ENCODE measurements at places on chromosomes 11 and 22.

DNA sequence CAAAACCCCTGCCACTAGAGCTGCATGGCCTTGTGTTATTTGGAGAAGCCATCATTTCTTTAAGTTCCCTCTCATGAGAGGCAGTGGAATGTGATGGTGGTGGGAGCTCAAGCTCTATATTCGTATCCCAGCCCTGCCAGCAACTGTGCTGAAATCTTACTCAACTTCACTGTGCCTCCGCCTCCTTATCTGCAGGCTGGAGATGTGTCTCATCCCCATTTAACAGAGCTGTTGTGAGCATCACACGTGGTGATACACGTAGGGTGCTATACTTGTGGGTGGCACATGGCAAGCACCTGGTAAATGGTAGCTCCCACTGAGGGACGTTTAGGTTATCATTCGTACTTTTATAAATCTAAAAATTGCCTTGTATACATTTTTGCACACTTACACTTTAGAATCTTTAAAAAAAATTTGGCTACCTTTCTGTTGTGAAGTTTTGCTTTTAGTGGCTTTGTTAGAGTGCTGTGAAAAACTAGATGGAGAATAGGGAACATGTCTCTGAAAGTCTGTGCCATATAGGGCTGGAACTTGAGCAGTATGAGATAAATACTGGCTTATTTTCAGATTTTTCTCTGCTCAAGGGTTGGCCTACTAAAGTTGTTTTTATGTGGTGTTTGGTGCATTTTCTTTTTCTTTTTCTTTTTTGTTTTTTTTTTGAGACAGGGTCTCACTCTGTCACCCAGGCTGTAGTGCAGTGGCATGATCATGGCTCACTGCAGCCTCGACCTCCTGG lies 23.2 kb downstream of the TNRC6B start:
- DNase-seq: no peak

DNA sequence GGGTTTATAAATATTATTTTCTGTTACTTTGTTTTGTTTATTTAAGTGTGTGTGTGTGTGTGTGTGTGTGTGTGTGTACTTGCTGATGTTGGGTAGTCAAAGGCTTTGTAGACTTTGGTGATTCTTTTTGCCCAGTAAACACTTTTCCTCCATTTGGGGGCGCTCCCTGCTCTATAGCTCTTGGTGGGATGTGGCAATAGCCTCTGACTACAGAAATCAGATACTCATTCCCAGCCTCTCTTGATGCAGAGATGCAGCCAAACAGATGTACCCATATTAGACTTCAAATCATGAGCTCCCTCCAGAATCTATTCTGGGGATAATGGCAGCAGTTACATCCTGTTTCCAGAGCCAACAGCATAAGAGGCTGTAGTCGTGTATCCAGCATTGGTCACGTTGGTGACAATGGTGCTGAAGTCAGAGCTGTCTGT lies 33.4 kb upstream of the APOL5 start:
- no peak for DNase-seq

DNA sequence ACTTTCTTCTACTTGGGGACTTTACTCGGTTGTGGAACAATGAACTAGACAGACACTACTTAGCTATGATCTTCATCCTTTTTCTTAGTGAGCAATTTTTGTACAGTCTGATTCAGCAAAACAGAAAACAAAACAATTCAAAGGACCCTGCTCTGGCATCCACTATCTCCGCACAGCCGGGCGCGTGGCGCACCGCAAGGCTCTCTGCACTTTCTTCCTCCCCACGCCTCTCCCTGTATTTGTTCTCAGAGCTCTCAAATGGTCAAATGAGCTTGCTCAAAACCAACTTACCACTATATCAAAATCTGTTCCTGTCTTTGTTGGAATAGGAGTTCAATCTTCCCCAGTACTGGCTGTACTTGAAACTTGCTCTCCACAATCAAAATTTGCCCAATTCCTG lies 7.4 kb downstream of the EEF1G start:
- no peak for DNase-seq

GRCh38 chr11:119888119-119888518 lies 159.1 kb upstream of the NECTIN1 start:
- DNase-seq: no peak

GRCh38 chr11:114183044-114183511 lies 113.1 kb upstream of the NNMT start:
- DNase-seq: peak; percentile 46

- no peak for DNase-seq
Measured at GRCh38 chr11:29844701-29845379, 172.0 kb downstream of the KCNA4 start.

GRCh38 chr11:59706518-59707285 lies 6.9 kb downstream of the OR10V1 start:
- DNase-seq: no peak

GRCh38 chr11:134607963-134608750 lies 196.1 kb upstream of the B3GAT1 start:
- DNase-seq: no peak

- no peak for DNase-seq
Measured at GRCh38 chr11:130478204-130478701, 29.8 kb downstream of the ADAMTS15 start.

DNA sequence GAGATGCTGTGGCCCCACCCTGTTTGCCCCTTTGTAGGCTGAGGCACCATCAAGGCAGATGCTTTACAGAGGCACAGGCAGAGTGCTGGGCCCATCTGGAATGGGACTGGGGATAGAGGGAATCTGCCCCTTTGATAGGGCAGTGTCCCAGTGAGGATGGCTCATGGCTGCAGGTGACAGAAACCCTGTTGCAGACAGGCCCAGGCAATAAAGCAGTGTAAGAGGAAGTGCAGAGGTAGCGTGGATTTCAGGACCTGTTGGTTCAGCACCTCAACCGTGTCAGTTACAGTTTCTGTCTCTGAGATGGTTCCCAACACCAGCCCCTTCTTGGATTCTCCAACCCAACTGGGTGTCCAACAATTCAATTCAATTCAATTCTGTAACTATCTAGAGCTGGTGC lies 25.1 kb downstream of the PRDM11 start:
- DNase-seq: no peak

DNA sequence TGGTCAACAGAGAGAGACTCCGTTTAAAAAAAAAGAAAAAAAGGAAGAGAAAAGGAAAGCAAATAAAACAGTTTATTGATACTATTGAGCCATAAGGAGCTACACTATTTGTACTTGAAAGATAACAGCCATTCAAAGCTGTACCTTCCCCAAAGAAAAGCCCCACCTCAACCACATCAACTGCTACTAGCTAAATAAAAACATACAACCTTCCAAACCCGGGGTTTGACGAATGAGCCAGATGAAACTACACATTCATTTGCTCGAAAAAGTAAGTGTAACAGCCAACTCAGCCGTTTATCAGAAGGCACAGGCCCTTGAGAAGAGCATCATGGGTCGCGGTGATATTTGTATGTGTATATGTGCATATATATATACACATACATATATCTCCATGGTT lies 78.4 kb downstream of the SIK3 start:
- DNase-seq: no peak

DNA sequence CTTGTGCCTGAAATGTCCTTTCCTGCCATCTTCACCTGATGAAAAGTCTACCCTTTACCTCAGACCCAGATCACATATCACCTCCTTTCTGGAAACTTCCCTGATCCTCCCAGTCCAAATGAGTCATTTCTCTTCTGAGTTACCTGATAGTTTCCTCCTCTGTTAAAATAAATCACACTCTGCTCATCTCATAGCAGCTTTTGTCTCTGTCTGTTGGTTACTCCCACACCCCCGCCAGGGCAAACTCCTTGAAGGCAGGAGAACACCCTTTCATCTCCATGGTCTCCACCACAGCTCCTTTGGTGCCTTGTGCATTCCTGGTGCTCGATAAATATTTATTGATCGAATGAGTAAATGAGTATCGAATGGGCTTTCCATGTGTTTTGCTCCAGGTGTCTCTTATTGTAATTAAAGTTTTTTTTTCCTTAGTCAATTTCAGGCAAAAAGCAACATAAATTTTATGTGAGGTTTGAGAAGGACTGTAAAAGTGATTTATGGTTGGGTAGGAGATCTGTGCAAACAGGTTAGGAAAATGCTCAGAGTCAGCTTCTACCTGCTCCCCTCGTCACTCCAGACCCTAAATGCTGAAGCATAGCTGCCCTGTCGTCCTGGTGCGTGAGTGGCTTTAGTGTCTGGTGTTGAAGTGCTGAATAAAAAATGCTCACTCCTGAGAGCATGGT lies 178.2 kb downstream of the GRIK4 start:
- no peak for DNase-seq

GRCh38 chr11:85718991-85719807 lies 33.2 kb upstream of the CCDC89 start:
- peak; percentile 24 for DNase-seq

GRCh38 chr11:8362899-8363298 lies 99.2 kb upstream of the LMO1 start:
- no peak for DNase-seq

DNA sequence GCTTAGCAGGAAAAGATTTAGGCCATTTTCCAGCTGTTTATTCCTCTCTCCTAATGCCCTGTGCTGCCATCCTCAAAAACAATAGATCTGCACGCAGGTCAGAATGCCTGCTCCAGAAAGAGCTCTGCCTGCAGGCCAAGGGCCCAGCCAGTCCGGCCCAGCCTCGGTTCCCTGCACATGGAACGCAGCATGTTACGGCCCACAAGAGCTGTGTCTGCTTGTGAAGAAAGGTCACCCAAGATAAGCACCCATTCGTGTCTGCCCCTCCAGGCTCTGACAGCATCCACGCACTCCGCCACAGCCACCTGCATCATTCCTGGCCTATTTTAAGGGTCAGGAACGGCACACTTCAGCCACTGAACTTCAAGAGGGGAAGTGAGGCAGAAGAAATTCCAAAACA lies 152.2 kb downstream of the SPATA19 start:
- DNase-seq: no peak

- no peak for DNase-seq
Measured at GRCh38 chr22:50197856-50198623, 2.8 kb upstream of the SELENOO start.

GRCh38 chr11:36948460-36949127 lies 350.6 kb upstream of the RAG2 start:
- no peak for DNase-seq

GRCh38 chr11:17906436-17906835 lies 106.4 kb downstream of the SERGEF start:
- DNase-seq: peak; percentile 71

DNA sequence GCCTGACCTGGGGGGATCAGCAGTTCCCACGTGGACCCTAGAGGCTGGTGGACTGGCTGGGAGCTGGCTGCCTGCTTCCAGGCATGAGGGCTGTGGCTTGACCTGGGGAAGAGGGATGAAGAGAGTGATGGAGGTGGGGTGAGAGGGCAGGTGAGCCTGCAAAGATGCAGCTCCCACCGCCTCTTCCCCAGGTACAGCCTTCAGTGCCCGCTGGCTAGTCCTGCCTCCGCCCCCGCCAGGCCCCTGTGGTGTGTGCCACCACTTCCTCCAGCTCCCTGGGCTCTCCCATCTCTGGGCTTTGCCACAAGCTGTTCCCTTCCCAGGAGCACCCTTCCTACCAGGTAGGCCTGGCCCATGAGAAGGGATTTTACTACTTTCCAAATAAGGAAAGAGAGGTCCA lies 19.1 kb downstream of the PARVG start:
- DNase-seq: no peak

DNA sequence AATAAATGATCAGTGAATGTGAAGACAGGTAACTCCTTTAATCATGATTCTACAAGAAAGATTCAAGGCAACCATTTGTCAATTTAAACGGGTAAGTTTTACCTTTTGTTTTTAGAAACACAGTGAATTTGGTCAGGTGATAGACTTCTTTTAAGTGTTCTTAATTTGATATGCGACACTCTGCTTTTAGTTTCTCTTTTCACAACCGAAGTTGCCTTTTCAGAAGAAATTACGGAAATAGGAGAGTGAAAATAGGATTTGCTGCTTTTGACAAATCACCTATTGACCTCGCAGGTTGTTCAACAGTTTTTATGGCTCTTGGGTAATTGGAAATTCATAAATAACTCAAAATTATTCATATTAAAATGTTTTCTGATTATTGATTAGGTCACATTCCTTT lies 142.1 kb downstream of the CNTN5 start:
- no peak for DNase-seq

DNA sequence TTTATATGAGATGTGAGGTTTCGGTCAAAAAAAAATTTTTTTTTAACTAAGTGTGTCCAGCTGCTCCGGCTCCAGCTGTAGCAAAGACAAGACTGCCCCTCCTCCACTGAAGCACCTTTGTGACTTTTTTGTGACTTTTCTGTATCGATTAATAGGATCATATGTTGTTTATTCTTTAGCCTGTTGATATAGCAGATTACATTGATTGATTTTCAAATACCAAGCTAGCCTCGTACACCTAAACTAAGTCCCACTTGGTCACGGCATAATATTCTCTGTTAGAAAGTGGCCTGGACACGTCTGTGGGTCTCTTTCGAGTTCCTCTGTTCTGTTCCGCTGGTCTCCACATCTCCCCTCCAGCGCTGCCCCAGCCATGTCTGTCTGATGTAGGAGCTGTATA lies 126.8 kb downstream of the IGLL1 start:
- no peak for DNase-seq

DNA sequence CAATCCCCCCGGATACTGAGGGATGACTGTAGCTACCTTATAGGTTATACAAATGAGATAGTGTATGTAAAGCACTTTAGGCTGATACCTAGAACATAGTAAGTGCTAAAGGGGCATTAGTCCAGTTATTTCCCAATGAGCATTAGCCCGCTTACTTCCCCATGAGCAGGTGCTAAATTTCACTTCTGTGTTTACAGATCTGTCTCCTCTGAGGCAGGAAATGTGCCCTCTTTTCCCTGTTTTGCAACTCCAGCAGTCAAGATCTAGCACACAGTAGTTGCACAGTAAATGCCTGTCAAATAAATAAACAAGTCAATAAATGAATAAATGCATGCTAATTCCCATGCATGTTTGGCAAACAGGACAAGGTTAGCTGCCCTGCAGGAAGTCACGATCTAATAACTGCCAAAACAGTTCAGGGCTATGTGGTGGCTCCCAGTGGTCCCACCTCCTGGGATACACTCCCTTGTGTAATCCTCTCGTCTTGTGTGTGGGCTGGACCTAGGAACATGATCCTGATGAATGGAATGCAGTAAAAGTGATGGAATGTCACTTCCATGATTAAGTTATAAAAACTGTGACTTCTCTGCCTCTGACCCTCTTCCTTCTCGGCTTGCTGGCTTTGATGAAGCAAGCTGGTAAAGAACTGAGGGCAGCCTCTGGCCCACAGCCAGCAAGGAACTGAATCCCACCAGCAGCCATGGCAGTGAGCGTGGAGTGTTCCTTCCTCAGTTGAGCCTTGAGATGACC lies 459.0 kb downstream of the SOX6 start:
- no peak for DNase-seq
